ENCODE measurements at places on chromosomes 7 and 10.

- DNase-seq = no peak
Measured at GRCh38 chr7:67738958-67739357, 742.3 kb downstream of the TYW1 start.

DNA sequence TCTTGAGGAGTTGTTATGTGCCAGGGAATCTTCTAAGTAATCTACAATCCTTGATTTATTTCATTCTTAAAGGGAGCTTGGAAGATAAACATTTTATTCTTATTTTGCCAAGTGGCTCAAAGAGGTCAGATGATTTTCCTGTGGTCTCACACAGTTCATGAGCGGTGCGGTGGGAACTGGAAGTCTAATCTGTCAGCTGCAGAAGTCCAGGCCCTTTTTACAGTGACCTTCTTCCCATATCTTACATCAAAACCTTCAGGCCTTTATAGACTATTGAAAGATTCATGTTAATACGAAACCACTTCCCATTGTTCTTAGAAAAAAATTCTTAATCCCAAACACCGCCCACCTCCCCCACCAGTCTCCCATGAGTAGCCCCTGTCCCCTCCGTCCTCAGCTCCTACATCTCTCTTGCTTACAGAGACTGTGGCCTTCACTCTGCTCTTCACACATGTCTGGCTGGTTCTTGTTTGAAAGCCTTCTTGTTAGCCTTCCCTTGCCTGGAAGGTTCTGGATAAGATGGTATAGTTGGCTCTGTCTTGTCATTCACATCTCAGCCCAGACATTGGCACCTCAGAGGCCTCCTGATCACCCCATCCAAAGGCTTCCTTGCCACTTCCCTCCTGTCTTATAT is 61.5 kb downstream of the ITGA8 start:
- no peak for DNase-seq

DNA sequence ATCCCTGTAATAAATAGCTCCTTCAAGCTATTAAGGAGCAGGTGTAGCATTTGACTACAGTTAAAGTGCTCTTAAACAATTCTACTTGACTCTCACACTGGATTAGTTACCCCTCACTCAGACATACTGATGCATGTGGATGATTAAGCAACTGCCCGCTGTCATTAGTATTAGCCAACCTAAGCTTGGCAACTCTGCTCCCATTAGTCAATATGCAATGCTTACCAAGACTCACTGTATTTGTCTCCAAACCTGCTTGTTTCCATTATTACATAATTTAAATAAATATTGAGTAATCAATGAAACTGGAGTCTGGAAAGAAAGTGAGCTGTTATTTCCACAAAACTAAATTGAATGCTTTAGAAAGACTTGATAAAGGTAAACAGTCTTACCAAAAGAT is 144.0 kb upstream of the ASAH2 start:
- no peak for DNase-seq

GRCh38 chr7:46150202-46150601 is 229.1 kb upstream of the IGFBP3 start:
- DNase-seq = no peak

DNA sequence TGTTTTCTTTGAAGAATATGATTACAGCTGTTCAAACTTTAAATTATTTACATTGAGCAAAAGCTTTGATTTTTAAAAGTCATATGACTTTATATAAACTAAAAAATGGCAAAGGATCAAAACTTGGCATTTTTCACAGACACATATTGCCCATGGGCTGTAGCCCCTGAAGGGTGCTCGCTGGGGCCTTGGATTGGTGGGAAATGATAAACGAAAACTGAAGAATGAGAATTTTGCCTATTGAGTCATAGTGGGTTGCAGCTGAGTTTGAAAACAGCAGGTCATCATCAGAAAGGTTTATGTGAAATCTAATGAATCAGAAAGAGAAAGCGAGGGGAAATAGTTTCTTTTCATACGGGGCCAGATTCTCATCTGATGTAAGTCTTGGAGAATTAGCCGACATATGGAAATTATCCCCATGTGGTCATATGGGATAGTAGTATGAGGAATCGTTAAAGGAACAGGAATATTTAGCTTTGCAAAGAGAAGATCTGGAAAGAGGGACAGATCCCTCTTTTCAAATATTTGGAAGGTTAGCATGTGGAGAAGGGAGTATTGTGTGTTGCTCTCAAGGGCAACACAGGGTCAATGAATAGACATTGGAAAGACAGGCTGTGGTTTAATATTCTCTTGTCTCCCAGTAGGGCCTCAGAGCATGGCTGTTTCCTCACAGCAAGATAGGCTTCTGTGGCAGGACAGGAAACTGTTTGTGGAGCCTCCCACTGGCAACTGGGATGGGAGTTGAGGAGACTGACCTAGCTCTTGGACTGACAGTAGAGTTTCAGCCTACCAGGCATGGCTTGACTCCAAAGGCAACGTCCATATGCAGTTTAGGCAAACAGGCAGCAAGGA is 119.0 kb downstream of the FZD1 start:
- DNase-seq = peak; percentile 5

DNA sequence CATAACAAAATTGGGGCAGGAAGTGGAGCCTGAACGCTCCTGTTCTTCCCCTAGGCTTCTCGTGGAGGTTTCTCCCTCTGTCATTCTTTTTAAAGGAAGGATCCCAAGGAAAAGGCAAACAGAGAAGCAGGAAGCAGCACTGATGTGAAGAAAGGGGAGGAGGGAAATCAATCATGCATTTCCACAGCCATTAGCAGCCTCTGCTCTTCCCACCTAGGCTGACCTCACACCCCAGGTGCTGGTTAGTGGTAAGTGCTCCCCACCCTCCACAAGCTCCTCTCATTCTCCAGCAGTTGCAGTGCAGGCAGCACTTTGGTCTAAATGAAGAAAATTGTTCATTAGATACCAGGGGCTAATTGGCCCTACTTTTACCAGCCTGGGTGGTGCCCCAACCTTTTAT is 2.6 kb downstream of the CRHR2 start:
- no peak for DNase-seq

DNA sequence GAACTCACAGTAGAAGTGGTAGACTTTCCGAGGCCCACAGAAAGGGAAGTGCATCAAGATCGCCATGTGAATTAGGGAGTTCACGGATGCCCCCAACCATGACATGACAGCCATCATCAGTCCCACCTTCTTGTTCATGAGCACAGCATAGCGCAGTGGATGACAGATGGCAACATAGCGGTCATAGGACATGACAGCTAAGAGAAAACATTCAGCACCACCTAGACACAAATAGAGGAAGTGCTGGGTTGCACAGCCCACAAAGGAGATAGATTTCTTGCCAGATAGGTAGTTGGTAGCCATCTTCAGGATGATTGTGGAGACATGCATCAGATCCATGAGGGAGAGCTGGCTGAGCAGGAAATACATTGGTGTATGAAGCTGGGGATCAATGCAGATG is 342 bp downstream of the OR2AE1 start:
- DNase-seq = no peak

DNA sequence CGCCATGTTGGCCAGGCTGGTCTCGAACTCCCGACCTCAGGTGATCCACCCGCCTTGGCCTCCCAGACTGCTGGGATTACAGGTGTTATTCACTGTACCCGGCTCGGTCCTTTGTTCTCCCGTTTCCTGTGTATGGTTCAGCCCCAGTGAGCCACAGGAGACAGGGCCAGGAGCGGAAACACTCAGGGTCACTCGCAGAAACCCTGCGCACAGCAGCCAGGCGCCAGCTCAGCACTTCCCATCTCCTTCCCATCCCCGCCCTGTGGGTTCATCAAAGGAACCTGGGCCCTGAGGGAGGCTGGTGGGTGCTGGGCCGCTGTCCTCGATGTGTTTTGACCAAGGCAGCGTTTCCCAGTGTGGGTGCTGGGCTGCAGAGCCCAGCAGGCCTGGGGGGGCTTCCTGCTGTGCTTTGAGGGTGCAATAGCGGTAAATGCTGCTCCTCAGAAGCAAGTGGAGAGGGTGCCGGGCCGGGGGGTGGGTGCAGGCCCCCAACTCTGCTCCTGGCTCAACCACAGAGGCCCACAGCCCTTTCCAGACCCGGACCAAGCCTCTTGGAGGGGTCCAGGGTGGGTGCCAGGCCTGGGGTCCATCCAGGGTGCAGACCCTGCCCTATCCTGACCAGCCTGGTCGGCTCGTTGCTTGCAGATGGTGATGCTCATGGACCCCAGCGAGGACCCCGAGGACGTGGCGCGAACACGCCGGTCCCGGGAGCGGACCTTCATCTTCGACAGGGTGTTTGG is 15.3 kb upstream of the CHST12 start:
- no peak for DNase-seq

- DNase-seq = no peak
Measured at GRCh38 chr7:5379546-5379945, 44.1 kb downstream of the TNRC18 start.

DNA sequence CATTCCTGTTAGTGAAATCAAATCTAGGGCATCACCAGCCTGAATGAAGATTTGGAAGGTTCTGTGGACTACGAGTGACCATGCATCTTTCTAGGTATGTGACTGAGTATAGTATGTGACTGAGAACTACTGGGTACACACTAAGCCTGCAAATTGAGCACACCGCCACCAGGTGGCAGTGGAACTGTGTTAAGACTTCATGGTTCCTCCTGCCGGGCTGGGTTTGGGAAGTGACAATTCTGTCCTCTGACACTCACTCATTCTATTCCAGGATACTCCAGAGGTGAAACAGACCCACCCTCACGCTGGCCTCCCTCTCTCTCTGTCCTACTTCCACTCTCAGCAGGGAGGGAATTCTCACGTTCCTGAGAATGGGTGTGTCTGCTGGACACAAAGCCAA is 84.0 kb upstream of the TMEM248 start:
- DNase-seq = no peak
